Sciatic nerve (tissue), 2 donors: ENCODE measurements at places on chromosomes 4 and X.

DNA sequence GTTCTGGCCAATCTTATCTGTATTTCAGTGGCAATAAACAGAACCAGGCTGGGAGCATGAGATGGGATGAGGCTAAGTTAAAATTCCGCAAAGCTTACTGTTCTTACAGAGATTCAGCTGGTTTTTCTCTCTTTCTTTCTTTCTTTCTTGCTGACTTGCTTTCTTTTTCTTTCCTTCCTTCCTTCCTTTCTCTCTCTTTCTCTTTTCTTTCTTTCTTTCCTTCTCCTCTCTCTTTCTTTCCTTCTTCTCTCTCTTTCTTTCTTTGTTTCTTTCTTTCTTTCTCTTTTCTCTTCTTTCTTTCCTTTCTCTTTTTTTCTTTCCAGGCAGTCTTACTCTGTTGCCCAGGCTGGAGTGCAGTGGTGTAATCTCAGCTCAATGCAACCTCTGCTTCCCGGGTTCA, 24.4 kb downstream of the SPACA5B start:
- DNase-seq = no peak

DNA sequence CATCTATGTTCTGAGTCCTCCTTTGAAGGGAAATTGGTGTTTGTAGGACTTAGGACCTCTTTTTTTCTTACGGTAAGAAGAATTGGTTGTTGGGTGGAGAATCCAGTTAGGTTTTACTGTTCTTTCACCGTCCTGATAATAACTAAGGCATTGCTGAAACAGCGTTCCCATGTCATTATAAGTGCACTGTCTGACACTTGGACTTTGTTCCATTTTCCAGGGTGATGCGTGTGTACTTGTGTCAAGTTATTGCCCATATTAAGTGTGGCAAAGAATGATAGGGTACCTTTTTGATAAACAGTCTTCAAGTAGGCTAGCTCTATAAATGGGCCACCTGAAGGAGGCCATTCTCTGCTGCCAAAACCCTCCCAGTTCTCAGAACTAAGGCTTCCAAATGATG, 119.7 kb downstream of the AASDH start:
- no peak for DNase-seq

GRCh38 chr4:15413623-15414019, 14.2 kb upstream of the C1QTNF7 start:
- no peak for DNase-seq

DNA sequence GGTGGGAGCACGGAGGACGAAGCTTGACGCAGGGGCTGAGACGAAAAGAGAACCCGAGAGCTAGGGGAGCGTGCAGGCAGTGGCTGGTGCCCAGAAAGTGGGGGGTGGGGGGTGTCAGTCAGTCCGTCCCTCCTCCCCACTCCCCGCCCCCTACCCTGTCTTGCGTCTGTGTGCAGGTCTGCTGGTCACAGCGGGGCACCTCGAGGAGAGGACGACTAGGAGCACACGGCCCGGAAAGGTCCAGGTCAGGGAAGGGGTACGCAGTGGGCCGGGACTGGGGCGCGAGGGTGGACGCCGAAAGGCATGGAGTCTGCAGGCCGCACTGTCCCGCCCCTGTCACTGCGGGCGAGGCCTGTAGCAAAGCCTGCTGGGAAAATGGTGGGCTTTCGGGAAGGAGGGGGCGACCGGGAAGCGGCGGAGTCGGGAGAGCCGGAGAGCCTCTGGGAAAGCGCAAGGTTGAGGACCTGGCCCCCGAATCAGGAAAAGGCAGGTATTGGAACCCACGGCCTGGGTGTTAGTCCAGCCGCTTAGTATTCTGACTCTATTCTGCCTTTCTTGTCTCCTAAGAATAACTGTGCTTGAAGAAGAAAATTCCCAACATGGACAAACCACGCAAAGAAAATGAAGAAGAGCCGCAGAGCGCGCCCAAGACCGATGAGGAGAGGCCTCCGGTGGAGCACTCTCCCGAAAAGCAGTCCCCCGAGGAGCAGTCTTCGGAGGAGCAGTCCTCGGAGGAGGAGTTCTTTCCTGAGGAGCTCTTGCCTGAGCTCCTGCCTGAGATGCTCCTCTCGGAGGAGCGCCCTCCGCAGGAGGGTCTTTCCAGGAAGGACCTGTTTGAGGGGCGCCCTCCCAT, 769 bp downstream of the TCEAL1 start:
- DNase-seq = peak; percentile 80

- DNase-seq = no peak
Observed at GRCh38 chrX:21721195-21721594, 36.7 kb downstream of the SMPX start.

- DNase-seq = no peak
Observed at GRCh38 chr4:13918991-13919441, 291.5 kb upstream of the BOD1L1 start.

DNA sequence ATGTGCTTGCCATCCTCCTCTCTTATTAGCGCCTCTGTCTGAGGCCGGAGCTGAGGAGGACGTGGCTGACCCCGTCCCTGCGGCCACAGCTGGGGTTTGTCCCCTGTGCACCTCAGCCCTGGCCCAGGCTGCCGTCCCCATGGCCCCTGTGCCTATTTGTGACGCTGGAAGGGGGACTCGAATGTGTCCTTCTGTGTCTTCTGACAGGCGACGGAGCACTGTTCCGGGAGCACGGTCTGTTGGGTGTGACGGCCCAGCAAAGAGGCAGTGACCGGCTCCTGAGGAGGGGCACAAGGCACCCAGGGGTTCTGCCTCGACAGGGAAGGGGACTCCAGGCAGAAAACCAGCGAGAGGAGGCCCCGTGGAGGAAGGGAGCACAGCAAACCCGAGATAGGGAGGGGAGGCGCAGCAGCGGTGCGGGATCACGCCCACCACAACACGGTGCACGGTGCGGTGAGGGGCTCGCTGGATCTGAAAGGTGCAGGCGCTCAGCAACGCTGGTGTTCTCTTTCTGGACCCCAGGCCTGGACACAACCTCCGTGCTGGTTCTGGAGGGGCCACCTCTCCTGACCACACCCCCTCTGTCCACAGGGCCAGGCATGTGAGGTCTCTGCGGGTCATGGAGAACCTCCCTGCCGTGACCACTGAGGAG, 5.6 kb downstream of the SH3TC1 start:
- no peak for DNase-seq

GRCh38 chr4:141575884-141576283, 60.5 kb upstream of the IL15 start:
- DNase-seq = no peak

DNA sequence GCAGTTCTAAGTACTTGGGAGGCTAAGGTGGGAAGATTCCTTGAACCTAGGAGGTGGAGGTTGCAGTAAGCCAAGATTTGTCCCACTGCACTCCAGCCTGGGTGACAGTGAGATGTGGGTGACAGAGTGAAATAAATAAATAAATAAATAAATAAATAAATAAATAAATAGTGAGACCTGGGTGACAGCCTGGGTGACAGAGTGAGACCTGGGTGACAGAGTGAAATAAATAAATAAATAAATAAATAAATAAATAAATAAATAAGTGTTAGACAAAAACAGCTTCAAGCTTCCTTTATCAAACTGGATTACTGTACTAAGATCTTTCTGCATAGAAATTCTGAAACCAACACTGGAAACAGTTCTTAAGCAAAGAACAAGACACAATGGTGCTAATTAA, 71.8 kb upstream of the BMP2K start:
- DNase-seq = no peak

DNA sequence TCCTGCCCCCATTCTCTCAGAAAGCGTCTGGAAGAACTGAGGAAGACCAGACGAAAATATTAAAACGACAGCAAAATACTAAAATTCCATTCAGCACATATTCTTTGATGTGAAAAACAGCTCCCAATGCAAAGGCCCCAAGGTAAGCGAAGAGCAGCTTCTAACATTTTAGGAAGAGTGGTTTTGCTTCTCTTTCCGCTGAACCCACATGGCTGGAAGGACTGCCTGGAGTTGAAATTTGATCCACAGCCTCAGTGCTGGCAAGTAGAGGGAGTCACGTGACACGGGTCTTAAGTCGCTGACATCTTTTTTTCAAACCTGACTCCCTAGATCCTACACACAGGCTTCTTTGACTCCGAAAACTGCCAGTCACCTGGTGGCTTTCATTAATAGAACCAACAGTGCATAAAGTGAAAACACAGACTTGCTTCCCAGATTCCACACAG, at the start of gene FAM13A:
TSS of gene FAM13A (minus strand) at position 233 of the 446 bp plus-strand sequence. CDS start at position 12, 221 bp downstream.
- peak; percentile 87 for DNase-seq

GRCh38 chrX:69523314-69523713, 19.2 kb downstream of the NALF2 start:
- no peak for DNase-seq

DNA sequence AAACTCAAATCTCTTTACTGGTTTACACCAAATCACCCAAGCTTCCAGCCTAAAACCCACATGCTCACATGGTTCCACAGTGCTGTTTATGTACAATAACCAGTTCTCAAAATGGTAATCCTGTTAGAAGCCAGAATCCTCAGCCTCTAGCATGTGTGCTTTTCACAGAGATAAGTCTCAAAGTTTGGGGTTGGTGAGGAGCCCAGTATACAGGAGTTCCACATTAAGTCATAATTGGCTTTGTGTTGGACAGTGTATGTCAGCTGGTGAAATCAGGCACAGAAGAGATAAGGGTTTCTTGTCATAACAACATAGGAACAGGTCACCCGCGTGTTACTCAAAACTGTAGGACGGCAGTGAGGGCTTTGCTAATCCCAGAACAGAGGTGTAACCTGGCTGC, at the start of gene TRIML1:
TSS of gene TRIML1 (plus strand) at position 301 of the 400 bp plus-strand sequence. CDS start 118 bp downstream, outside the sequence.
- DNase-seq = no peak
